Stimulated activated CD8-positive, alpha-beta memory T cell treated with anti-CD3 and anti-CD28 coated beads, Interleukin-2, amount 100 ng/mL, for 1 hour (primary cell): ENCODE measurements at places on chromosomes 13 and 19.

- DNase-seq: no peak
Measured at GRCh38 chr19:38281811-38282566, 17.6 kb downstream of the SPINT2 start.

DNA sequence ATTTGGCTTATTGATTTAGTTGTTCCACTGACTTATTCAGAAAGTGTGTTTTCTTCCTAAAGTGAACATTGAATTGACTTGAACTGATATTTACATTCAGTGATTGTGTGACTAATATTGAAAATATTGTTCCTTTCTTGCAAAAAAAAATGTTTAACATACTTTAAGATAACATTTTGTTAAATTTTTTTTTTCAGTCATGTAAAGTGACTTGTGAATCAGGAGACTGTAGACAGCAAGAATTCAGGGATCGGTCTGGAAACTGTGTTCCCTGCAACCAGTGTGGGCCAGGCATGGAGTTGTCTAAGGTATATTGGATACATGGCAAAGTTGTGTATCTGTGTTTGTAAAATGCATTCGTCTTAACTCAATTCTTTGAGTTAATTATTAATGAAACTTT is 22.9 kb downstream of the TNFRSF19 start:
- no peak for DNase-seq

GRCh38 chr19:12983542-12984142 is 11.6 kb upstream of the NFIX start:
- DNase-seq: peak; percentile 65

- no peak for DNase-seq
Measured at GRCh38 chr13:33369073-33369472, 83.5 kb upstream of the STARD13 start.

GRCh38 chr19:29927944-29928625 is 14.0 kb upstream of the URI1 start:
- DNase-seq: no peak

DNA sequence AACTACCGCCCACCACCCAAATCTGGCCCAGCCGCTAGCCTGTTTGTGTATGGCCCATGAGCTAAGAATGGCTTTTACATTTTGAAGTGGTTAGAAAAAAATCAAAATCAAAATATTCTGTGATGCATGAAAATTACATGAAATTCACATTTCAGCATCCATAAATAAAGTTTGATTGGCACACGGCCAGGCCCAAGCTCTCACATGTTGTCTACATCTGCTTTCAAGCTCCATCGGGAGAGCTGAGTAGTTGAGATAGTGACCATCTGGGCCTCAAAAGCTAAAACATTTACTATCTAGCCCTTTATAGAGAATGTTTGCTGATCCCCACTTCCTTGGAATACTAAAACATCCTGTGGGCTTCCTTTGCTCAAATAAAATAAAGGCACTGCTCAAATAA is 14.5 kb downstream of the RFX2 start:
- no peak for DNase-seq

GRCh38 chr19:31449379-31449778 is 100.1 kb upstream of the TSHZ3 start:
- DNase-seq: no peak

DNA sequence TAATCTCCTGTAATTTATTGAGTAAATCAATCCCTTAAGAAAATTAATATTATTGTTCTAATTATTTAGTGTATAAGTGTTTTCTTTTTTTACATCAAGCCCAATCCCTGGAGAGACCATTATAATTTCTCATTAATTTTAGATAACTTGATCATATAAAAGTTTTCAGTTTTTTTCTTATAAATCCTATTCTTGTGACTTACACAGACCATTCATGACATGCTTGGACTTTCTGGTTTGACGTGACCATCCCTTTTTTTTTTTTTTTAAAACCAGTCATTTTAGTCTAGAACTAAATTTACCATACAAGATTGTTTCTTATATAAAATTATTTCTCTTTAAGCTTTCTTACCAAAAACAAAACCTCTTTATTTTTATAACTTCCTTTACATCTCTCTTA is 5.4 kb upstream of the MTRF1 start:
- DNase-seq: no peak

DNA sequence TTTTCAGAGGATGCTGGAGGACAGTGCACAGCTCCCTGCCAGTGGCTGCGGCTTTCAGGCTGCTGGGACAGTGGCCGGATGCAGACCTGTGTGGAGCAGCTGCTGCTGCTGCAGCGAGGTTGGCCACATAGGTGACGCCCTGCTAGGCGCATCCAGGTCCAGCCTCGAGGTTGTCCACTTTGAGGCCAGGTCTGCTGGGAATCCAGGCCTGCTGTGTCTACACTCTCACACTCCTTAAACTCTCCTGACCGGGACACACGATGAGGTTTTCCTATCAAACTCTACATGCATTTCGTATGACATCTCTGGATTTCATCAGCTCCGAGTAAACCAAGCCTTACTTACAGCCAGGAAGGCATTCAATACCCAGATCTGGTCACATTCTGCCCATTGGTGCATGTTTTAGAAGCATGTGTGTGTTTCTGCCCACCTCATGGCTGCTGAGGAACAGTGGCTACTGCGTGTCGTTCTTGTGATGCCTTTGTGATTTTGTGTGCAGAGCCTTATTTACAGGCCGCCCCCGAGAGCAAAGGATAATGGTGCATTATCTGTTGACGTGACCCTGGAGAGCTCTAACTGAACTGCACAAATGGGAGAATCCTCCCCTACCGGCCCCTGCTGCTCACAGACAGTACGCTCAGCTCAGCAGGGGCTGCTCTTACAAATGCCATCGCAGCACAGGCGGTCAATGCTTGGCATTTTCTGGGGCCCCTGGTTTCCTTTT is 12.3 kb upstream of the MCF2L start:
- no peak for DNase-seq

DNA sequence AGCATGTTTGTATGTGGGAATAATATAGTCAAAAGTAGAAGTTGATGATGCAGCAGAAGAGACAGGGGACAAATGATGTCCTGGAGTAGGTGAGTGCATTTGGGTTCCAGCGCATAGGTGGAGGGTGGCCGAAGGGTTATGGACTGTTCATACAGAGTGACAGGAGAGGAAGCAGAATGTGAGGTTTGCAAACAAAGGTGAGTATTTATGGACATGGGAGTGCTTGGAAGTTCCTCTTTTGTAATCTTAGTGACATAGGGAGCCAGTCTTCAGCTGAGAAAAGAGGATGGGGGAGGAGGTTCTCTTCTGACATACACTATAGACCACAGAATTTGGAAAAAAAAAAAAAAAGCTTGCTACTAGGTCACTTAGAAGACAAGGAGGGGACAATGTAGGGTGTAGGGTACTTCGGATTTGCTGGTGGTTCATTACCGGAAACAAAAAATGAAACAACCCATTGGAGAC is 331.6 kb downstream of the DLEU7 start:
- DNase-seq: no peak

GRCh38 chr19:57667228-57667627 is 1.5 kb upstream of the ZSCAN4 start:
- no peak for DNase-seq

DNA sequence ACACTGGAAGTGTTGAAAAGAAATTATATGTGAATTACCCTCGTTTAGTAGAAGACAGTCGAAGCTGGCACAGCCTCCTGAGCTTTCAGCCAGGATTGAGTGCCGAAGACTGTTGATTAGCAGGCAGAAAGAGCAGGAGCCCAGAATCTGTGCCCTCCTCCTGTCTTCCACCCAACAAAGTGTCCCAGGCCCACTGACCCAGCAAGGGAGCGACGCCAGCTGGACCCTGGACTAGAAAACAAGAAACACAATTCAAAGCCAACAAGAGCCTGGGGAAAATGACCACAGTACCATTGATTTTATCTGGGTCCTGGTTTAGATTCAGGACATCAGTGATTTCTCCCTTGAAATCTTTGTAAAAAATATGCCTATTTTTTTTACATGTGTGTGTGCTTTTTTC is 120.7 kb downstream of the RXFP2 start:
- no peak for DNase-seq

DNA sequence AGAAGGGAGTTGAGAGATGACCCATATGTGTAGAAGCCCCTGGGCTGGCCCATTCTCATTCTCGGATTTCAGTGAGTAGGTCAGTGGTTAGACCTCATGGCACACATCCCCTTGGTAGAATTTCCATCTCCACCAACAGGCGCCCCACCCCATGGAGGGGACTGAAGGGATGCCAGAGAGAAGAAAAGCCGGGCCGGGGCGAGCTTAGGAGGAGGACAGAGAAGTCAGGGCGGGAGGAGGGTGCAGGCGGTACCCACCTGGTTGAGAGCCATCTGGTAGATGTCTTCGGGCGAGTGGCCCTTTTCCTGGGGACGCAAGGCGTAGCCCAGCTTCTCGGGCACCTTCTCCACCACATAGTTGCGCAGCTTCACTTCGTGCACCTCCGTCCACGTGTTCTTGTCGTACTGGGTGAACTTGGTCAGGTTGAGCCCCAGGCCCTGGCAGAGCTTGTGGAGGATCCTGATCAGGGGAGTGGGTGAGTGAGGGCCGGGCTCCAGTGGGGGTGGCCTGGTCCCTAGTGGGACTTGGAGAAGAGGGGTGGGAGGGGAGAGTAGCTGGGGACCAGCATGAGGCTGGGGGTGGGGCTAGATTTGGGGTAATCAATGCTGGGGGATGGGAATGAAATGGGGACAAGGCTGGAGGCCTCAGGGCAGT is 2.5 kb downstream of the IL4I1 start:
- no peak for DNase-seq

DNA sequence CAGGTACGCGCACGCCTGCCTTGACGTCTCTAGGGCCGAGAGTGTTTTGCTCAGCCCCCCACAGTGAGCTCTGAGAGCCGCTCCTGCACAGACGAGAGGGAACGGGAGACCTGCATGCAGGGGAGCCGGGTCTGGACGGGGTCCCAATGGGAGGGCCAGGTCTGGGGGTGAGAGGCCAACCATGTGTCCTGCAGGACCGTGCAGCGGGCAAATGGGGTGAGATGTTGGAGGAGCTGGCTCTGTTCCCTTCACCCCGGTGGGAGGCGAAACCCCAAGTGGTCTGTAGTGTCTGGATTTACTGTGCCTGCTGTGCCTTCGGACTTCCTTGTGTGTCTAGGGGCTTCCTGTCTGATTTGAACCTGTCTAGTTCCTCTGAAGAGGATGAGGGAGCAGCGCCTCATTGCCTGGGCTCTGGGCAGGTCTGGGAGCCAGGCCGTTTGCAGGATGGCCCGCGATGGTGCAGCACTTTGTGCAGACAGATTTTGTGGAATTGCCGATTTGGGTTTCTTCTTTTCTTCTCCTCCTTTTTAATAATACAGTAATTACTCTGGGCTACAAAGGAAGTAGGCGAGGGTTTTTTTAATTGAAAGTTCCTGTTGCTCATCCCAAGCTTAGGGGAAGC is 2.1 kb downstream of the CSNK1G2 start:
- DNase-seq: no peak

GRCh38 chr13:25887962-25888655 is 163.7 kb downstream of the SHISA2 start:
- DNase-seq: no peak

- DNase-seq: no peak
Measured at GRCh38 chr19:45715139-45715538, 15.6 kb downstream of the FBXO46 start.

DNA sequence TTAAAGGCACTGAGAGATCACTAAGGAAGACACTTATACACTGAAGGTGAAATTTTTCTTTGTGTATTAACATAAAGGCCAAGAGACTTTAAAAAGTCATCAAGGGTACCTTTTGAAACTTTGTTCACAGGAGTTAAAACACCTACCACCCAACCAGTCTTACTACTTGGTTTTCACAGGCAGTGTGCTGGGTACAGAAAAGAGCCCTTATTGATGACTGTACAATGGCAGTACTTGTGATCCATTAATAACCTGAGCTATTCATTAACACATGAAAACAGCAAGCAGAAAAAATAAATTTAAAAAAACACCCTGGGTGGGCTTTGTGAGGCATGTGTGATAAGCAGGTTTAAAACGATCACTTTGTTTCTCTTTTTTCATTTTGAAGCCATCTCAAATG is 148.9 kb downstream of the TBC1D4 start:
- DNase-seq: no peak

GRCh38 chr19:16544473-16545231 is 2.4 kb upstream of the CHERP start:
- DNase-seq: no peak

- DNase-seq: no peak
Measured at GRCh38 chr13:70375718-70376117, 267.5 kb upstream of the KLHL1 start.

DNA sequence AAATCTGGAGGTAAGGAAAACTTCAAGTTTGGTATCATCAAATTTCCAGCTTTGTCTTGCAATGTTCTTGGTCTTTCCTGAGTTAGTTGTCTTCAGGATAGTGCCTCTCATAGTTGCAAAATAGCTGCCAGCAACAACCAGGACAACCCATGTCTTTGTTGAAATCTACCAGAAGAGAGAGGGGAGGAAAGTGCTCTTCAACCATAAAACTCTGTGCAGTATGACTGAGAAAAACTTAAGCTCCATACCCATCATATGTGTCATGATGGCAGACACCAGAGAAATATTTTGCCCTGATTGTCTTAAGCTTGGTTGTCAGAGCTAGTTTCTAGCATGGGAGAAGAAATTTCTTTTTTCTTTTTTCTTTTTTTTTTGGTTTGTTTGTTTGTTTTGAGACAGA is 103.3 kb downstream of the SPRY2 start:
- no peak for DNase-seq

- no peak for DNase-seq
Measured at GRCh38 chr13:91331047-91331915, 16.2 kb upstream of the MIR17HG start.

GRCh38 chr19:42524943-42525342 is 3.3 kb downstream of the CEACAM1 start:
- DNase-seq: no peak

DNA sequence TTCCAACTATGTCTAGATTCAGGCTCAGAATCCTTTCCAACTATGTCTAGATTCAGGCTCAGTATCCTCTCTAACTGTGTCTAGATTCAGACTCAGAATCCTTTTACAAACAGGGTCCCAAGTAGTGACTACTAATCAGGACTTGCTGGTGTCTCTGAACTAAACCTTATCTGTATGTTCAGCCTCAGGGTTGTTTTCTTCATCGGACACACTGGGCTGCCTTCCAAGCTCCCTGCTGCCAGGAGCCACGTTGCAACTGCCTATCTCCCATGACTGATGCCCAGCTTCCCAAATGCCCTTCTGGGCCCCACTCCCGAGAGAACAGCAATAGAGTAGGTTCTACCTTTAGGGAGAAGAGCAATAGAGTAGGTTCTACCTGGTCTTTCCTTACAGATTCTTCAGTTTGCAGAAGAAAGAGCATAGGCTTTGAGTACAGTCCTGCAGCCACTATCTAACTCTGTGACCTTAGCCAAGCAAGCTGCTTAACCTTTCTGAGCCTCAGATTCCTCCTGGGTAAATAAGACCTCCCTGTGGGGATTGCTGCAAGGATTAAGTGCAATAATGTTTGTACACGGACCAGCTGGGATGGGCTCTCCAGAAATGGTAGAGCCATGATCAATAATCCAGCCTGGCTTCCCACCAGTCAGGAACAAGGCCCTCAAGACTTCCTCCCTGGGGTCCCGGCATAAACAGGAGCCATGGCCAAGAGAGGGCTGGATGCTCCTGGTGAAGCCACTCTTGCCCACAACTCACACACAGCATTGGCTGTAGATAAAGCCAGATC is 61.5 kb downstream of the ZIC5 start:
- no peak for DNase-seq

GRCh38 chr13:40185414-40185813 is 481.0 kb downstream of the FOXO1 start:
- DNase-seq: no peak

GRCh38 chr13:108850691-108851090 is 221.3 kb downstream of the MYO16 start:
- no peak for DNase-seq

GRCh38 chr13:78977311-78977710 is 318.4 kb upstream of the OBI1 start:
- DNase-seq: no peak
